ENCODE measurements at places on chromosomes 4 and X.

GRCh38 chr4:119025420-119025819 lies 110.2 kb upstream of the MYOZ2 start:
- no peak for DNase-seq

GRCh38 chr4:62644372-62644771 lies 1444.2 kb downstream of the ADGRL3 start:
- no peak for DNase-seq

GRCh38 chr4:83389756-83390505 lies 55.3 kb upstream of the HPSE start:
- no peak for DNase-seq

- DNase-seq = no peak
These were observed 393.7 kb upstream of the TENM3 start for GRCh38 chr4:181849472-181849871.

DNA sequence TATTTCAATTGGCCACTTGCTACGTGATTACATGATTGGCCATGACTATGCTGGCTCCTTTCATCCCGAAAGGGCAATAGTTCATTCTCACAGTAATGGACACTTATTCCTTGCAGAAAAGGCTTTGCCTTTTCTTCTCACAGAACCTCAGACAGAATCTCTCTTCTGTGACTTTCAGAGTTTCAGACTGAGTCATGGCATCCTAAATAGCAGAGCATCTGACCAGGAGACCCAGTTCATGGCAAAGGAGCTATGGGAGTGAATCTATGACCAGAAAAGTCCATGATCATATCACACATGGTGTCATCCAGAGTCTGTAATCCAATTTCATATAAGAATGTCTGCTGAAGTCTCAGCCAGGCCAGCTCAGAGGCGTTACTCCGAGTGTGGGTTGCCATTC lies 263.3 kb upstream of the CLNK start:
- no peak for DNase-seq

- DNase-seq = no peak
These were observed 13.9 kb downstream of the PHF8 start for GRCh38 chrX:54030329-54030728.

DNA sequence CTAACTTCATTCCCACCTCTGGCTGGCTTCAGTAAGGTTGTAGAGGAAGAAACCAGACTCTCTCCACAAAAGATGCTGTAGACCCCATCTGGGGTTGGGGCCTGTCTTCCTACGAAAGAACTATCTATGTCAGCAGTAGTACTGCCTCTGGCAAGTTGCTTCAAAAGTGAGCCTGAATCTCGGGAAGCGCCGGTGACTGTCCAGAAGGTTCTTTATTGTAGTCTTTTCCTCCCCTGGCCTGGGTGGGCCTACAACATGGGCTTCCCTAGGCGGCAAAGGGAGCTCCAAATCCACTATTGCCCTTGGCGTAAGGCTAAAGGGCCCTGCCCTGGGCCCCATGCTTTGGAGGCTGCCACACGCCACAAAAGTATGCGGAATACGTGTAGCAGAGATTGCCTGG lies 38.6 kb upstream of the NYX start:
- no peak for DNase-seq

DNA sequence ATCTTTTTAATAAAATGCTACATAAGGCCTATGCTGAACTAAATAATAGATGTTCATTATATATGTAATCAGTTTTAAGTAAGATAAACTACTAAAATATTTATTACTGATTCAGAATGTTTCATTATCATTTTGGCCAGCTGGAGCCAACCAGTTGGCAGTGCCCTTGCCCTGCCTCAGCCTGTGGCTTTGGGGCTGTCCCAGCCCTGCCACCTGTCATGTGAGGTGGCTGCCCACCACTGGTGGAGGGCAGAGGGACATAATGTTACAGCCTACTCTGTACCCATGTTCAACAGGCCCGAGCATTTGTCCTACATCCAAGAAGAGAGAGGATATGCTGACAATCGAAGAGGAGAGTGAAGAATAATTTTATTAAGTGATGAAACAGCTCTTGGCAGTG lies 422.2 kb downstream of the SPIN4 start:
- no peak for DNase-seq

- no peak for DNase-seq
These were observed 121.4 kb downstream of the NHS start for GRCh38 chrX:17496407-17496806.

- no peak for DNase-seq
These were observed 1461.7 kb downstream of the ADGRL3 start for GRCh38 chr4:62661821-62662220.

- no peak for DNase-seq
These were observed 298.1 kb upstream of the TAPT1 start for GRCh38 chr4:16524406-16524805.

- no peak for DNase-seq
These were observed 200.6 kb downstream of the RAPGEF2 start for GRCh38 chr4:159303435-159303834.

DNA sequence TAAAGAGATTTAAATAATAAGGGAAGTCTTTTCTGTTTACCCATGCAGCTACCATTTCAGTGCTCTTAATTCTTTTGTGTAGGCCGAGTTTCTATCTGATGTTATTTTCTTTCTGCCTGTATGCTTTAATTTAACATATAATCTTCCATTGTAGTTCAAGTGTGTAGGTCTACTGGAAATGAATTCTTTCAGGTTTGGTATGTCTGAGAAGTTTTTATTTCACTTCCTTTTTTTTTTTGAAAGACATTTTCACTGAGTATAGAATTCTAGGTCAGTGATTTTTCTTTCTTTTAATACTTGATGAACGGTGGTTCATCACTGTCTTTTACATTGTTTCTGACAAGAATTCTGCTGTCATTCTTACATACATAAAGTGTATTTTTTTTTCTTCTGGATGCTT lies 42.1 kb downstream of the VAMP7 start:
- DNase-seq = no peak

DNA sequence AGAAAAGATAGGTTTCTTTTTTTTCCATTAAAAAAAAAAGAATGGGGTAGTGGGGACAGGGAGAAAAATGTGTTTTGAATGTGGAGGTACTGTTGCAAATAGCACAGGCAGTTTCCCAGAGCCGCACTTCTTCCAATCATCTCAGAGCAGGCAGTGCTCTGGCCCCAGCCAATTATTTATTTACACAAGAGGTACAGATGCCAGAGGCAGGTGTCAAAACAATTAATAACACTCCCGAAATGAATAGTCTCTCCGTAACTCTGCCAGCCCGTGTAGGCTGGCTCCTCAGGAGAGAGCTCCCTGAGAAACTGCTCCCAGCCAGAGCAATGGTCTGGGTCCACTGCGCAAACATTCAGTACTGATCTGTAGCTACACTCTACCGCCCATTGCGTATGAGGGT lies 130.8 kb upstream of the IL1RAPL2 start:
- no peak for DNase-seq

DNA sequence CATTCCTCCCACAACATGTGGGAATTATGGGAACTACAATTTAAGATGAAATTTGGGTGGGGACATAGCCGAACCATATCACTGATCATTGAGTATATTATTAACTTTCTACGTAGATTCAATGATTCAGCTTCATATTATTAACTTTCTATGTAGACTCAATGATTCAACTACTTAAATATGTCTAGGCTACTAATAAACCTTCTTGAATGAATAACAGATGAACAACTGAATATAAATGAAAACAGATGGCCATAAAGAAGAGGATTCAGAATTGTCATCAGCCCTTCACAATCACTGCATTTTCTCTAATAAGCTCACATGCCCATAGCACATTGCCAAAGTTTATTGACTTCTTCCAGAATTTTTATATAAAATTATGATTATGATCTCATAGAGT lies 57.0 kb downstream of the CEP44 start:
- no peak for DNase-seq

GRCh38 chr4:113560579-113560978 lies 201.0 kb downstream of the CAMK2D start:
- no peak for DNase-seq

DNA sequence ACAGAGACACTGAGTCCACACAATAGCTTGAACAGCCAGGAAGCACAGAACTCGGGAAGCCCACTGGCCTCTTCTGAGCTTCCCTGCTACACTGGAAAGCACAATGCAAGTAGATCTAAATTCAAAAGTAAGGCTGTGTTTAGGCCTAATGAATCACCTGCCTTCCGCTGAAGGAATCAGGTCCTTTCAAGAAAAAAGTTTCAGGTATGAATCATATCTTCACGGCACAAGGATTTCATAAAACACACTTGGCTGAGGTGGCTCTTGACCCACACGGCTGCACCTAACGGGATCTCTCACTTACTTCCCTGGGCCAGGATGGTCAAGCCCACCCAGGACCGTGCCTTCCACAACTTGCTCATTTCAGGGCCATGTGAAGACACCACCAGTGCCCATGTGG lies 59.3 kb downstream of the IRF2 start:
- no peak for DNase-seq

DNA sequence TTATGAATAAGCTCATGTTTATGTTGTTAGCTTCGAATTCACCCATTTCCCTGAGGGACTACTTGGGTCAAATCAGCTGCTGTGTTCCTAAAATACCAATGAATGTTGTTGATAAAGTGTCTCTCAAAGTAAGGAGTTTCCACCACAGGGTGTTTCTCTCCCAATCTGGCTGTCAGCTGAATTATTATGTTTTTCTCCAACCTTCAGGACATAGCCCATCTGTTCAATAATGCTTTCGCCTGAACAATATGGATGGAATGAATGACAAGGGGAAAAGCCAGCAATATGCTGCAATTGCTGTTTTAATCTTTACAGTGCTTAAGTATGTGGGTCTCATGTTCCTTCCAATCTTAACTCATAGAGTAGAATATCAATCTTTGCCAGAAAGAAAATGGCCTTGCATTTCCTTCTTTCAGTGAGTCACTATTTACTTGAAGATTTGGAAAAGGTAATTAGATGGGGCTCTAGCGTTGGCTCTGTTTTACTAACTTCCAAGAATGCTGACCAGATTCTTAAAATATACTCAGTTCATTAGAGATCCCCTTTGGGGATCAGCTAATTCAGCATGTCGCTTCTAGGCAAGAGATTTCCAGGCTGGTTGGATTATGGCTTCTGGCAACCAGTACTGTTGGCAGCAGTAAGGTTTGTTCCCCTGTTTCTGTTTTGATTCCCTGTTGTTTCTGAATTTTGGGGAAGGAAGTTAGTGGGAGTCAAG lies 410.5 kb downstream of the PPP3CA start:
- no peak for DNase-seq

- no peak for DNase-seq
These were observed 335.8 kb downstream of the SH3BGRL start for GRCh38 chrX:81537723-81538122.

DNA sequence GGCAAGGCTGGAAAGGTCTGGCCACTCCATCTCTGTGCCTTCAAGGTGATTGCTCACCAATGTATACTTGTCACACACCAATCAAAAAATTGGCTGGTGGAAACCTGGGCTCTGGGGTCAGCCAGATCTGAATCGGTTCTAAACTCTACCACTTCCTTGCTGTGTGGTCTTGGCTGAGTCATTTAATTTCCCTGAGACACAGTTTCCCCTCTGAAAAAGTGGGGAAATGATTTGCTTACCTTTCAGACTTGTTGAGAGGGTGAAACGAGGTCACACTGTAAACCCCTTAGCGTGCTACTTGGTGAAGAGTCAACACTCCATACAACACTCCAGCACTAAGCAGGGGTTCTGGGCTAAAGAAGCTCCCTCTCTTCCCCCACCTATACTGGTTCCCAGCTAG lies 252.3 kb upstream of the ZIC3 start:
- DNase-seq = no peak

- DNase-seq = no peak
These were observed 77.1 kb downstream of the RBM47 start for GRCh38 chr4:40552536-40552935.

- DNase-seq = no peak
These were observed 584.2 kb upstream of the FTHL17 start for GRCh38 chrX:31656013-31656412.

DNA sequence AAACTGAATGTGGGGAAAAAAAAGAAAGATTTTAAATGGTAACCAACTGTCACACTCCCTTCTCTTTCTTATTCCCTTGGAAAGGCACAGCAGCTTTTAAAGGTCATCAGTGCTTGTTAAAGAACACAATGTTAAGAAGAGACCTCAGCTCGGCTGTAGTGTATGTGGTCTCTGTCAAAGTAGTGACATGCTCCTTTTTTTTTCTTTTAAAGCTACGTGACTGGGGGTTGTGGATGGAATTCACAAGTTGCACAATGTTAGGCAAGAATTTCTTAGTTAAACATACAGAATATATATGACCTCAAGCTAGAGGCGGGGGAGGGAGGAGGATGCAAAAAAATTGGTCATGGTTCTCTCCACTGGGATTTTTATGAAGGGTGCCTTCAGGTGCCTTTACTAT lies 45.6 kb downstream of the OCRL start:
- DNase-seq = no peak

GRCh38 chr4:86250006-86250405 lies 109.8 kb downstream of the MAPK10 start:
- DNase-seq = no peak

DNA sequence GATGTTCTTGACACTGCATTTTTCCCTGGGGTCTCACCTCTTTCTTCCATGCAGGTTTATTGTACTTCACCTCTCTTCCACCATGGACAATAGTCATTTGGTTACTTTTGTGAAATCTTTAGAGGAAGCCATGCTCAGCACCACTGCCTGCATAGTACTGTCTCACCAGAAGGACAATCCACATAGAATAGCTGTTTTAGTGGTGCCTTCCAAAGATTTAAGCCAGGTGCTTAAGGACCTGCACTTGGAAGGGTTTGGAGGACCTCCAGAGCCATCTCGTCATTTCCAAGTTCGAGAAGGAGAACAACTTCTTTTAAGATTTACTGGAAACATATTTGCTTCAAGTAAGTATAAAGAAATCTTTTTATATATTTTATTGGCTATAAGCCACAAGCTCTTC lies 26.7 kb downstream of the DTHD1 start:
- no peak for DNase-seq

- DNase-seq = no peak
These were observed 54.2 kb downstream of the MOSPD2 start for GRCh38 chrX:14927401-14927800.

GRCh38 chrX:17759990-17760389 lies 22.7 kb downstream of the SCML1 start:
- DNase-seq = no peak

DNA sequence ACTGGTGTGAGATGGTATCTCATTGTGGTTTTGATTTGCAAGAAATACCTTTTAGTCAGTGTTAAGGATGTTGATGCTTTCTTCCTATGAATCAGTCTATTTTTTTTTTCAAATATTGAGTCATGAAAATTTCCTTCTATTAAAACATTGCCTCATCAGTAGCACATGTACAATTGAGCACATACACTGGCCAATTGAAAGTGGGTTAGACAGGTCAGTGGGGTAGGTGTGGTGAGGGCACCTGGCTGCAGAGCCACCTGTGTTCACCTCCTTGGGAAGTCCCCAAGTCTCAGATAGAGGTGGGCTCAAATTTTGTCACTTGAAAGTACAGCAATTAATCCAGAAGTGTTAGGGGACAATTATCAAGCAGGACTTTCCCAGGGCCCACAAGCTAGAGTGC lies 243.7 kb downstream of the SPRY1 start:
- DNase-seq = no peak

DNA sequence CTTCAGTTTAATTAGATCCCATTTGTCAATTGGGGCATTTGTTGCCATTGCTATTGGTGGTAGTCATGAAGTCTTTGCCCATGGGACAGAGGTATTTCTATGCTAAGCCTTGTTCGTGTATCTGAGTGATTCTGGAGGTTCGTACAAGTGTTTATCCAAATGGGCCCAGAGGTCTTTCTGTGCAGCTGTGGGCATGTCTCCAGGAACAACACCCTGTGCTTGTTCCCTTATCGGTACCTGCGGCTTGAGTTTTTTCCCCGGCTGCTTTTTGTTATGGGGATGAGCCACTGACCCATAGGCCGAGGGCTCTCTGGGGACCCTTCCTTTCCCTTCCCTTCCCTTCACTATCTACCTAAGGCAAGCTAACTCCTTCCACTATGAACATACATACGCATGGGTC lies 81.4 kb upstream of the WDR1 start:
- DNase-seq = no peak

Measured in stimulated activated CD8-positive, alpha-beta memory T cell treated with anti-CD3 and anti-CD28 coated beads, Interleukin-4, amount 100 ng/mL, for 4 hours (primary cell).